Right ventricle myocardium superior (tissue), 1 donor: ENCODE measurements at places on chromosomes 3 and 15. TPM values are rescaled to one million over a fixed set of nuclear protein-coding genes. Genes with fewer than 3 reads are reported as not detected.
A peak's percentile ranks its signal among the peaks of the same experiment; 100 is the strongest.

Gene SLC24A5
- not detected for total RNA-seq

Gene HMCES
- 42.7 TPM for total RNA-seq

Gene TERC
- total RNA-seq = 1.5 TPM

Gene SV2B
- total RNA-seq = 4.1 TPM

Gene TEX55
- total RNA-seq = not detected

Gene IL5RA
- total RNA-seq = 1.0 TPM

Gene ROPN1
- total RNA-seq = not detected

Gene ARRDC4
- 15.0 TPM for total RNA-seq

Gene ESYT3
- 0.65 TPM for total RNA-seq

Gene NR1I2
- 0.11 TPM for total RNA-seq

Gene UCN2
- total RNA-seq = not detected

Gene TRNT1
- total RNA-seq = 14.3 TPM

- DNase-seq = no peak
Observed at GRCh38 chr3:183576487-183577107, 21.1 kb upstream of the KLHL6 start.

DNA sequence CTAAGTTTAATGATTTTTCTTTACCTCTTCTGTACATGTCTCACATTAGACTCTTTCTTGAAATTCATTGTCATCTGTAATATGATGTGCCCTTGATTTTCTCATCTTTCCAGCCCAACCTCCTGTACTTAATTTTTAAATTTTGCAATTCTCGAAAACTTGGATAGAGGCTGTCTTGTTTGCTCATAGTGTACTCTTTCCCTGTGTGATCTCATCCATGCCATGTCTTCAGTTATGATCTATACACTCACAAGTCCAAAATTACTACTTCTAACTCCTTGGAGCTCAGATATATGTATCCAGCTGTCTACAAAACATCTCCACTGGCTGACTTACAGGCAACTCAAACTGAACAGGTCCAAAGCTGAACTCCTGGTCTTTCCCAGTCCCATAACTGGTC, 42.2 kb downstream of the CD200 start:
- no peak for DNase-seq

DNA sequence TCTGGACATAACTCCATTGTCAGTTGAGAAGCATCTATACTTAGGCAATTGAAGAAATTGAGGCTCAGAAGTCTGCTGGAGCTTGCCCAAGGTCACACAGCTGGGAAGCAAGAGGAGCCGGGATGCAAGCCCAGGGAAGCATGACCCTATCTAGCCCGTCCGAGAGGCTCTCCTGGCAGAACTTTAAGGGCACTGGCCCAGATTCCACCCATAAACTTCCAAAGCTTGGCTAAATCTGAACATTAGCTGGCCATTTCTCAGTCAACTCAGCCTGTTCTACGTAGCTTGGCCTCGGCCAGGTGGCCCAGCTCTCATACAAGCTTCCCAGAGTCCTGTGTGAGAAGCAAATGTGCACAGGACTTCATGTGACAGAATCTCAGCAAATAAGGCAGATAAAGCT, 75.8 kb downstream of the LRIG1 start:
- peak; percentile 82 for DNase-seq

DNA sequence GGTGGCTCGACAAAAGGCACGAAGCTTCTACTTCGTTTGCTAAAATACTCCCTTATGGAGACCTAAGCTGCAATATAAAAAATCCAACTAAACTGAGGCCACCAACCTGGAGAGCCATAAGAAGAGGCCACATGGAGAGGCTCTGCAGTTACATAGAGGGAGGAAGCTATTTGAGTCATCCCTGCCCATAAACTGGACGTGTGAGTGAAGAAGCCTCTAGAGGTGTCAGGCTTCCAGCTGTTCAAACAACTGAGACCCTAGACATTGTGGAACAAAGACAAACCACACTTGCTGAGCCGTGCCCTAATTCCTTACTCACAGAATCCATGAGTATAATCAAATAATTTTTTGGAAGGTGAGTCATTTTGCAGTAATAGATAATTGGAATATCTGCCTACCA, 50.2 kb upstream of the GMNC start:
- DNase-seq = no peak

DNA sequence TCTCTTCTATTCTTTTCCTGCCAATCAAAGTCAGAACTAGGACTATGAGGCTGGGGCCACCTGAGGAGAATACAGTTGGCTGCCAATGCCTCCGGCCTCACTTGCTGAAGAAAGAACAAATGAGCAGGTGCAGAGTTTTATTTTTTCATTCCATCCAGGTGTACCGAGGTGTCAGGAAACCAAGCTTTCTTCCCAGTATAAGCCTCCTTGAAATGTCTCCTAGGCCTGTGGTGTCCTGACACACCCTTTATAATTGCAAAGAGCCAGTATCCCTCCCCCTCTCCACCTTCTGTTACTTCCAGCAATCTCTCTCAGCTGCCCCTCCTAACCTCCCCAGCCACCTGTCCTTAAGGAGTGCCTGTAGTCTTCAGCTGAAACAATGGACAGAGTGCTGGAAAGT, 127.9 kb downstream of the SLC9A9 start:
- no peak for DNase-seq

GRCh38 chr3:172249039-172249438, 199.2 kb downstream of the GHSR start:
- no peak for DNase-seq

- DNase-seq = no peak
Observed at GRCh38 chr15:56613811-56614210, 119.5 kb downstream of the ZNF280D start.

DNA sequence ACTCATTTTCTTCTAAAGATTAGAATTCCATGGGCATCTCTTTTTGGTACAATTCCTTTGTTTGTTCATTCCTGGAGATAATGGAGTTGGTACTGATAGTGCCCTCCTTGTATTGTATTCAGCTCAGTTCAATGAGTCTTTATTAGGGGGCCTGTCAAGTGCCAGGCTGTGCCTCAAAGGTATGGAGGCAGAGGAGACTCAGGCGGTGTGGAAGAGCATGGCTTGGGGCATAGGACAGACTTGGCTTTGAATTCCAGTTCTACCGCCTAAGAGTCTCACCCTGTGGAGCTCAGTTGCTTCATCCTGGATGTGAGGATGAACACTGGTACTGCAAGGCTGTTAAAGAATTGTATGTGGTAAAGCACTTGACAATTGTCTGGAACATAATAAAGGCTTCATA, 196.6 kb upstream of the IL12A start:
- no peak for DNase-seq

- DNase-seq = no peak
Observed at GRCh38 chr3:79172241-79172640, 595.6 kb downstream of the ROBO1 start.

GRCh38 chr3:72295276-72295961, 510.5 kb upstream of the PROK2 start:
- DNase-seq = no peak

GRCh38 chr15:81386947-81387346, 12.9 kb upstream of the TMC3 start:
- DNase-seq = no peak

DNA sequence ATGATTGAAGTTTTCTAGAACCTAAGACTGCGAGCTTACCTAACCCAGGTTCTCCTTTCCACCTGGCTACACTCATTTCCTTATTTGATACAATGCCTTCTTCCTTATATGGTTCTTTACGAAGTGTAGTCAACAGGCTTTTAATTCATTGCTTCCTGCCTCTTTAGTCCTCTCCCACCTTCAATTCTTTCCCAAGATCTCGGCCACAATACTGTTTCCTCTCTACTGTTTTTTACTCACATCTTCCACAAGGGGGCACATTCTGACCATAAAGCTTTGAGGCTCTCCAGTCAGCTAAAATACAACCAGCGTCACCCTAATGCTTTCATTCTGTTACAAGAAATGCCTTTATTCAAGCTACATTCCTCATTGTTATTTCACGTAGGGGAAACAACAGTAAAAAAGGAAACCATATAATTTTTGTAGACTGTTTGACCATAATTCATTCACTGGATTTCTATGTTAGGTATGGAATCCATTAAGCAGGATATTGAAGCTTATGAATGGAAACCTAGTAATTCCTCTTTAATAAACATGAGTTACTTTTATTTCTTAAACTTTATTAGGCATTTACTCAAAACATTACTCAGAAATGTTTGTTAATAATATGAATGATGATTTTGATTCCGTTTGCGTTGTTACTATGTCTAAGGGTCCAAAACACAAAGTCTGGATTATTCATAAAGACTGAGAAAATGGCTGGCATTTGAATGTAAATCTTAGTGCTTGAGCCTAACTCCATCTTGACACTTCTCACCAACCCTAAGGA, 29.5 kb upstream of the VEPH1 start:
- no peak for DNase-seq

DNA sequence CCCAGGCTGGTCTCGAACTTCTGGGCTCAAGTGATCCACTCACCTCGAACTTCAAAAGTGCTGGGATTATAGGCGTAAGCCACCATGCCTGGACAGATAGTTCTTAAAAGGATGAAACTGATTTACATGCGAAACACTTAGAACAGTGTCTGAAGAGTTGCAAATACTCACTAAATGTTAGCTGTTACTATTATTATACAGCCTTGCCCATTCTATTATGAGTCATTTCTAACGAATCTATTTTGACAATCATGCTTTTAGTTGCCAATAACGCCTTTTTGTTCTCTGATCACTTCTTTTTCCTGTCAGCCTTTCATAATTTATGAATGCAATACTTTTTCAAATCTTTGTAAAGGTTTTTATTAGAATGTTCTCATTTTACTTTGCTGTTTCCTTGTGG, 112.7 kb downstream of the SNRK start:
- no peak for DNase-seq

DNA sequence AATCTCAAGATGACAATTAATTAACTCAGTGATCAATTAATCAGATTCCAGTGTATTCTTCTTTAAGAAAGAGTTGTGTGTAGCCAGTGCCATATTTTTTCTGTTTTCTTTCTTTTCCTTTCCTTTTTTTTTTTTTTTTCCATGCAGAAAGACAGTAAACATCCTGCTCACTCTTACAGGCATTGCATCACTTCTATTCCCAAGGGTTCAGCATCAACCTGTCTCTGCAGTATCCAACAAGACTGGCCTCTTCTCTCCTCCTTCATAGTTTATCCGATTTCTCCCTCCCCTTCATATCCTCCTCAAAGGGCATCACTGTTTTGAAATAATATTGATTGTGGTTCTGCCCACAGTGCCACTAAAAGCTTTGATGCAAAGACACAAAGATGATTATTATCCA, 17.0 kb upstream of the SLC9A9 start:
- no peak for DNase-seq

GRCh38 chr3:156826144-156826895, at the start of gene LEKR1:
Gene LEKR1, plus strand, starts transcription at chr3:156826353. Its CDS starts 2,977 bp downstream, at chr3:156829330.
- DNase-seq = peak; percentile 94

DNA sequence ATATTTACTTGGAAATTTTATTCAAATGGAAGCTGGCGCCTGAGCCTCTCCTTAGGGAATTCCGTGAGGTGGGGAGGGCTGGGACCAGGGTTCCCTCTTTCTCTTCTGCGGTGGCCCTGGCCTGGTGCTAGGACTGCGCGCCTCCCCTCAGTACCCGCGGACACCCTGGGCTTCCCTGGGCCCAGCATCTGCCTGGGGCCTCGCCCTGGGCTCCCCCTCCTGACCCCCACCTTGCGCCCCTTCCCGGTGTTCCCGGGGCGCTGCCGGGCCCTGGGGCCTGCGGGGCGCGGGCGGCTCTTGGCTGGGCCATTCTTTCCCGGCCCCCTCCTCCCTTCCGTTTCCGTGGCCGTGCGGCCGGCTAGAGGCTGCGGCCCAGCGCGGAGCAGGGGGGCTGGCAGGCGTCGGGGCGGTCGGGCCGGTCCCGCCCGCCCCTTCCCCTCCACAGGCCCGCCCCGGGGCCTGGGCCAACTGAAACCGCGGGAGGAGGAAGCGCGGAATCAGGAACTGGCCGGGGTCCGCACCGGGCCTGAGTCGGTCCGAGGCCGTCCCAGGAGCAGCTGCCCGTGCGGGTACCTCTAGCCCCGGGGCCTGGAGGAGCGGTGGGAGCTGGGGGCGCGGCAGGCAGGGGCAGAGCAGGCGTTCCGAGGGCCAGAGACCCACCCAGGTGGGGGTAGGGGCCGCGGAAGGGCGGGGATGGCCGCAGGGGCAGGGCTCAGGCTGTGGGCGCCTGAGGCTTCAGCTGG, at the start of gene FES:
Gene FES (plus strand): TSS at position 529 of the 743 bp plus-strand sequence. CDS start 542 bp downstream, outside the sequence.
- DNase-seq = peak; percentile 88

GRCh38 chr15:48976444-48977088, 12.8 kb upstream of the SHC4 start:
- DNase-seq = no peak

- no peak for DNase-seq
Observed at GRCh38 chr15:89792106-89792805, 16.1 kb downstream of the MESP2 start.

DNA sequence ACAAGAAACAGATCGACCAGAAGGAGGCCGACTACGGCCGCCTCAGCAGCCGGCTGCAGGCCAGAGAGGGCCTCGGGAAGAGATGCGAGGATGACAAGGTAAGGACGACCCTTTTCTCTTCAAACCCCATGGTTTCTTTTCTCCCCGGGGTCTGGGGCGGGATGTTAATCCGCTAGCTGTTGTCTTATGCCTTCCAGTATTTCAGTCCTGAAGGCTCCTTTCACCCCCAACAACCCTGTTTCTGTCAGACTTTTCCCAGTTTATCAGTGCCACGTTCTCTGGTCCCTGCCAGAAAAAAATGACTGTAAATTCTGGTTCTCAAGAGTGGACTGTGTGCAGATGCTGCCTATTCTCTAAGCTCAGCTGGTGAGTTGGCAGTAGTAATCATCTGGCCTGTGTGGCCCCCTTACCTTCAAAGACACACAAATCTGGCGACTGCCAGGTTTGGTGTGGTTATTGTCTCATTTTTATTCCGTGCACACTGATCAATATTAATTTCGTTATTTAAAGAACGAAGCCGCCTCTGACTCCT, 806 bp downstream of the GOLM2 start:
- no peak for DNase-seq

- no peak for DNase-seq
Observed at GRCh38 chr15:63791228-63791627, 42.5 kb downstream of the HERC1 start.

DNA sequence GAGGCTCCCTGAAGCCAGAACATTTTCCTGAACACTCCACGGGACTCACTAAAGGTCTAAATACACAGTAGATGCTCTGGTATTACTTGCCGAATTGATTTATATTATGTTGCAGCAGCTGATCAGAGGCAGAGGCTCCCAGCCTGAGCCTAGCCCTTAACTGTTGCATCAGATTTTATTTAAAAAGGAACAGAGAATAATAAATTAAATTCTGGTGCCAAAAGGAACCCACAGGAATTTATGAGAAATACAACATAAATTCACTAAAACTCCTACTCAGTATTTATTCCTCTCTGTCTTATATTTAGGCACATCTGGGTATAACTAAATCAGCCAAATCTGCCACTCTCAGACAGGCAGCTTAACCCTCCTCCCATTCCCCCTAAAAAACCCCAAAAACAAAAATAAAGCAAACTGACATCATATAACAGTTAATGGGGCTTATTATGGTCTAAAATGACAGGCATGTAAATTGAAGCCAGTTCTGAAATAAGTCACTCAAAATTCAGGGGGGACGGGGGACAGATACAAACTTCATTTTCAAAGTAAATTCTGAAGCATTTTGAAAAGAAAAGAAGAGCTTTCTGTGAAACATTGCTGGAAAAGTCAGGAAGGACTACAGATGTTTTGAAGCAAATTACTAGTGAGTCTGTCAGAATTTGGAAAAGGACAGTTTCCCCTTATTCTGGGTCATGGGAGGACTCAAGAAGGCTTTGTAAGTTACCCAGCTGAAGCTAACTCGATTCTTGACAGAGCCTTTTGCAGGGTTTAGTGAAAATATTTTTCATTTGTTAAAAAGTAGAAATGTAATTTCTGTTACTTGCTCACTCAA, 53.8 kb upstream of the CORO2B start:
- no peak for DNase-seq

GRCh38 chr3:95002438-95003046, 939.7 kb downstream of the NSUN3 start:
- no peak for DNase-seq
